Motor neuron (in vitro differentiated cells): ENCODE measurements at places on chromosomes 6 and 20. TPM values are rescaled to one million over a fixed set of nuclear protein-coding genes. Genes with fewer than 3 reads are reported as not detected.

The TAF4 gene
- 5.5 and 8.4 TPM in 2 replicates for total RNA-seq

The CNR1 gene
- 0.92 and 1.1 TPM in 2 replicates for total RNA-seq

The VIP gene
- total RNA-seq, result 0.29 TPM in 1 of 2 replicates, not detected in the other

The CST2 gene
- 0.29 TPM in 1 of 2 replicates, not detected in the other for total RNA-seq

The TXLNB gene
- 1.7 and 1.8 TPM in 2 replicates for total RNA-seq

The OR2B2 gene
- 0.49 TPM in 1 of 2 replicates, not detected in the other for total RNA-seq

The ABHD16B gene
- total RNA-seq, result not detected in 2 replicates

The BTN1A1 gene
- 0.22 and 0.62 TPM in 2 replicates for total RNA-seq

The DNMT3B gene
- total RNA-seq, result 4.0 and 4.1 TPM in 2 replicates

The ZNF512B gene
- total RNA-seq, result 13.7 and 14.8 TPM in 2 replicates

The ARMH2 gene
- total RNA-seq, result not detected in 2 replicates

The BANF2 gene
- total RNA-seq, result not detected in 2 replicates

The TSHZ2 gene
- total RNA-seq, result 41.6 and 59.9 TPM in 2 replicates
